Osteoblast (primary cell): ENCODE measurements at places on chromosomes 3 and 15.

GRCh38 chr3:142664819-142665218, 59.0 kb upstream of the TRPC1 start:
- DNase-seq: no peak

- no peak for DNase-seq
Measured at GRCh38 chr3:124322966-124323365, 331.0 kb upstream of the ROPN1 start.

DNA sequence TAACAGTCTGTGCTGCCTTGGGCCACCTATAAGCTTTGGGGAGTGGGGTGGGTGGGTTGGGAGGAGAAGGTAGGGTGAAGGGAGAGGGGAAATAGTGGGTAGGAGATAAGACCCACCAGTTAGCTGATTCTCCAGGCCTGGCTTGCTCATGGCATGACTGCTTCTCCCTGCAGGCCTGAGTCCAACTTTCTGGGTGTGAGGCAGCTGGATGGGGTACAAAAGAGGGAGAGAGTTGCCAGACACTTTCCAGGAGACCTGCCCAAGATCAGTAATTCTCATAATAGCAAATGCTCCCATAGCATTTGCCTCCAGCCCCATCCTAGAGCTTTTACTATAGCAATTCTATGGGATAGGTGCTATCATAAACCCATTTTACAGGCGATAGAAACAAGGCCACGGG, 7.7 kb downstream of the CGNL1 start:
- no peak for DNase-seq

DNA sequence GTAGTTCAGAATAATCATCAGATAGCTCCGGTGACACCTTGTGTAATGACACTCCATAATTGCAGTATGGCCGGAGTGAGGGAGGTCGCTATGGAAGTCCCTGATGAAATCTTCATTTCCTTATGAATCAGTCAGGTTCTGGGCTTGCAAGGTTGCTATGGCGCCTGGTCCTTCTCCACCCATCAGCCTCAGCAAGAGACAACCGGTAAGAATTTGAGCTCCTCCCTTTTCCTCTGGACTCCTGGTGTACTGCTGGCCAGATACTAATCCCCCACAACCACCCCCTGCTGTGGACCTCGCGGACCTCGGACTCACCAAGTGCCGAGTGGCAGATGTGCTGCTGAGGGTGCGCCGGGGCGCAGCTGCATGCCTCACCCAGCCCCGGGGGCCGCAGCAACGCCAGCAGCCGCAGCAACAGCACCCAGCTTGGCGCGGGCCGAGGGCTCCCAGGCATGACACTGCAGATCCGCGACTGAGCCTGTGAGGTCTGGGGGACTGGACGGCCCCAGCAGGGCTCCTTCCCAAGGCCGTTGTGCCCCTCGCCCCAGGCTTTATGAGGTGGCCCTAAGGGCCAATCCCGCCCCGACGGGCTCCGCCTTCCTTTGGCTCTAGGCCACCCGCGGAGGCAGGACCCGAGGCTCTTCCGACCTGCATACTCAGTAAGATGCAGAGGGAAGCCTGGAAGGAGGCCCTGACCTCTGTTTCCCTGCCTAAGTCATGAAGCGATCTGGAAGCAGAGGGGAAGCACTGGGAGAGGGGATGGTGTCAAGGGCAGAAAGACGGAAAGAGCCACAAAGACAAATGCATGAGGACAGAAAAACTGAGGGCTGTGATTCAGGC, at the start of gene TIMP4:
Gene TIMP4 (minus strand): TSS at position 526 of the 840 bp plus-strand sequence. CDS start 72 bp downstream, at position 454.
- DNase-seq: peak; percentile 87

- DNase-seq: no peak
Measured at GRCh38 chr3:64970634-64971033, 282.8 kb upstream of the ADAMTS9 start.

GRCh38 chr3:178787960-178788359, 251.7 kb downstream of the KCNMB2 start:
- DNase-seq: no peak

- DNase-seq: no peak
Measured at GRCh38 chr3:159819676-159820075, 169.0 kb upstream of the IL12A start.

DNA sequence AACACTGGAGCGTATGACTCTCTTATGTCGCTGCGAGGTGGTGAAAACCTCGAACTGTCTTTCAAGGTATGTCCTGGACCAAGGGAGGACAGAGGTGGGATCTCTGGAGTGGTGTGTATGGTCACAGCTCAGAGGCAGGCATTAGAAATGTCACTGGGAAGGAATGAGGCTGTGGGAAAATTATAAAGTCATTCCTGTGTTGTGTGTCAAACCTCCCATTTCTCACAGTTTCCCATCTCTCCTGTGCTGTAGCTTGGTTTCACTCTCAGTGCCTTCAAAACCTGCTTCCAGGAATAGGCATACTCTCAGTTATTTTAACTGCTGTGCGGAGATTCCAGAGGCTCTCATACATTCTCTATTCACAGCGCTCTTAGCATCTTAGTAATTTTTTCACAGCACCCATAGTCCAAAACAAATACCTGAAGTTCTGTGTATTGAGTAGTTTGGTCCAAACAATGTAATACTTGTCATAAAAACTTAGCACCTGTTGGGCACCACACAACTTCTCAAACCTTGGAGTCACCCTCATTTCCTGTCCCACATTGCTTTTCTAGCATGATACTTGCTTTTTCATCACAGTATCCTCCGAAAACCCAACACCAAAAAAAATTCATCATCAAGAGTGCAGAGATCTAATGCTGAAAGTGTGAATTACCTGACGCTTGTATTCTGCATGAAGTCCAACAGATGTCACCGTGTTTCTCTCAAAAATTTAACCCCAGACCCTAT, 36.9 kb downstream of the GALNT15 start:
- DNase-seq: peak; percentile 18

DNA sequence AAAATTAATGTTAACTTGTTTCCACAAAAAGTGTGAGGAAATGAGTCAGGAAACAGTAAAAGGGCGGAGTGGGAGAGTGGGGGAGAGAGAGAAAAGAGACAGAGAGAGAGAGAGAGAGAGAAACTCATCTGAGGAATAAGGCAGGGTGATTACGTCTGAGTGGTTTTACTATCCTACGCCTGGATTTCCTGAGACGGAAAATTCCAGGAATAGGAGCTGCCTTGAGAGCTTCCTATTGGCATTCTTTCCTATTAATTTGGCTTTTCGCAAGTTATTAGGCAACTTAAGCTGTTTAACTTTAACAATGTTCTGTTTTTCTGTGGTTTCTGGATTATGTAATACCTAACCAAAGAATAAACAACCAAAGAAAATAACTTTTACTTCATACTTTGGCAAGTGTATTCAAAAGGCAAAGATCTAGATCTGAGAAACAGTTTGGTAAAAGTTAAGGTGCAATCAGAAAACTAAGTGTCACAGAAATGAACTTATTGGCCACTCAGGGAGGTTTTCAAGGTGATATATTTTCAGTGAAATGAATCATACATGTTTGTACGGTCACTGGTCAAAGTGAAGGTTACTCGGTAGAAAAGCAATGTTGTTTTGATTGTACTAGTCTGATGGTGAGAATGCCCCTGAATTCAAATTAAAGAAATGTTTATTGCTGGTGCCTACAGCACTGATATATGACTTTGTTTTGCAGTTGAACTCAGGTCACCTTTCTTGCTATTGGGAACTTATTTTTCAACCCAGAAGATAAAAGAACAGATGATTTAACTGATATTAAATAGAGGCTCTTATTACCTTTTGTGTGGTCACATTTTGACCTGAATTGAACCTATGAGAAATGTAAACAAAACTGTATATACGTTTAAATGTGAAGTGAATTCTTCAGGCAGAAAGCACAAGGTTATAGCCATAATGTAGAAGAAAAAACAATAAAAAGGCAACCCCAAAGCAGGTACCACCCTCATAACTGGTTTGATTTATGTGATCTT, 39.9 kb upstream of the TNFSF10 start:
- peak; percentile 50 for DNase-seq

- no peak for DNase-seq
Measured at GRCh38 chr3:82078246-82078645, 316.8 kb upstream of the GBE1 start.

- DNase-seq: peak; percentile 95
Measured at GRCh38 chr3:184354121-184354728, 7.2 kb downstream of the CLCN2 start.

GRCh38 chr3:13747627-13748026, 132.2 kb downstream of the WNT7A start:
- DNase-seq: no peak

DNA sequence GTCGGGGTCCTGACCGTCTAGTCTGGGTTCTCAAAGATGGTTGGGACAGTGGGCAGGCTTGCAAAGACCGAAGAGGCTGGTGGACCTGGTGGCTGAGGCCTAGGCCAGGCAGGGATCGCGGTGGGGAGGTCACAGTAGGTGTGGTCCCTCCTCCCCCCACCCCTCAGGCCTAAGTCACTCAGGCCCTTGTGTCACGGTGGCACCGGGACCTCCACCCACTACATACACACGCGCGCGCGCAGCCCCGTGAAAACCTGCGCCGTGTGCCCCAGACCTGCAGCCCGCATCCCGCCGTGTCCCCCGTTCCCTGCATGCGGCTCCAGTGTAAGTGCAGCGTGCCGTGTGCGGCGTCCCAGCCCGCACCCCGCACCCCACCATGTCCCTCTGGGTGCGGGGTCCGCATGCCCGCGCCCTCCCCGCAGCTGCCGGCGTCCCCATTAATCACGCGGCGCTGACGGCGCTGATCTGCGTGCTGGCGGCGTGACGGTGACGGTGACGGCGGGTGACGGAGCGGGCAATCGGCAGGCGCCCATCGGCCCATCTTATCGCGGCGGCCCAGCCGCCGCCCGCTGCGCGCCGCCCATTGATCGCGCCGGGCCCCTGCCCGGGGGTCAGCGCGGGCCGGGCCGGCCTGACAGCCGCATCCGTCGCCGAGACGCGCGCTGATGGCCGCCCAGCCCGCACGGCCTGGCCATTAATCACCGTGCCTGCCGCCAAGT, 24.4 kb downstream of the SEC61A1 start:
- no peak for DNase-seq

GRCh38 chr15:59369597-59369996, 3.1 kb downstream of the MYO1E start:
- peak; percentile 56 for DNase-seq

- DNase-seq: no peak
Measured at GRCh38 chr15:101329867-101330380, 34.9 kb upstream of the SNRPA1 start.

DNA sequence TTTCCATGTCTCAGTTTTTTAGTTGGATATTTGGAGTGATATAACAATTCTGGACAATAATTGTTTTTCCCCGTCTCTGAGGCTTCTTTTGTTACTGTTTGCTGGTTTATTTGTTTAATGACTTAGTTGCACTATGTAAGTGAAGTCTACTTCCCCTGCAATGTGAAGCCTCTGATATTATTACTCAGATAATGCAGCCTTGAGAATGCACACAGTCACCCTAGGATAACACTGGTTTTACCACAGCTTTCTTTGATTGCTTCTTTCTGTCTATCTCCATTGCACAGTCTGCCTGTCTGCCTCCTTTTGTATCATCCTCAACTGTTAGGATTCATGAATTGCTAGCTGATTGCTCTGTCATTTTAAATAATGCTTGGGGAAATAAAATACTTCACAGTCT, 208.7 kb upstream of the ROBO1 start:
- DNase-seq: no peak

GRCh38 chr15:42159381-42160015, 3.1 kb upstream of the PLA2G4F start:
- no peak for DNase-seq

DNA sequence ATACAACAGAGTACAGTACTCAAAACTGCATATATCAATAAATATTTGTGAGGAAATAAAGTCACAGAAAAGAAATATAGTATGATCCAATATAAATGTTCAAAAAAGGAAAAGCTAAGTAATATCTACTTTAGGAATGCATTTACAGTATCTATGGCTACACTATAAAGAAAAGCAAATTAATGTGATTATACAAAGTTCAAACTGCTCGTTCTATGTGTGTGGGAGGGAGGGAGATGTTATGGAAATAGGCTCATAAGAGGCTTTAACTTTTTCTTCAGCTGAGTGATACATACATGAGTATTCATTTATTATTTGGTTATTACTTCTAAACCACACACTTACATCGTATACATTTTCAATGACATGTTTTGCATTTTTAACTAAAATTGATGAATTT, 377.7 kb upstream of the AGTR1 start:
- DNase-seq: no peak

DNA sequence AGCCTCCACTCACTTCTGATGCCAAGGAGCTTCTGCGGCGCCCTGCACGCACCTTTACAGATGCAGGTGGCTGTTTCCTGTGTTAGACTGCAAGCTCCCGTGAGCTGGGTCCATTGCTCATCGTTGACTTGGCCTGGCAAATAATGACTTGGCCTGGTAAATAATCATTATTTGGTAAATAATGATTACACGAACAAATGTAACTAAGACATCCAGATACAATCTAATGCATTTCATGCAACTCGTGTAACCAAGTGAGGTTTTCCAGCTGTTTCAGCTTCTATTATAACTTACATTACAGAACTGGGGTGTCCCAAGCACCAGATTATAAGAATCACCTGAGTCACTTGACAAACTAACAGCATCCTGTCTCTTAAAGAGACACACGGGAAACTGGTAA, 92.1 kb upstream of the BHLHE40 start:
- no peak for DNase-seq

- no peak for DNase-seq
Measured at GRCh38 chr15:98823616-98824015, 175.3 kb downstream of the IGF1R start.

- no peak for DNase-seq
Measured at GRCh38 chr3:39124876-39125840, 17.7 kb downstream of the TTC21A start.

GRCh38 chr3:50388720-50389413, 29.5 kb upstream of the TMEM115 start:
- no peak for DNase-seq

- DNase-seq: no peak
Measured at GRCh38 chr15:92668620-92669019, 13.0 kb upstream of the FAM174B start.

- DNase-seq: peak; percentile 55
Measured at GRCh38 chr3:114383875-114384557, 90.2 kb downstream of the TIGIT start.

DNA sequence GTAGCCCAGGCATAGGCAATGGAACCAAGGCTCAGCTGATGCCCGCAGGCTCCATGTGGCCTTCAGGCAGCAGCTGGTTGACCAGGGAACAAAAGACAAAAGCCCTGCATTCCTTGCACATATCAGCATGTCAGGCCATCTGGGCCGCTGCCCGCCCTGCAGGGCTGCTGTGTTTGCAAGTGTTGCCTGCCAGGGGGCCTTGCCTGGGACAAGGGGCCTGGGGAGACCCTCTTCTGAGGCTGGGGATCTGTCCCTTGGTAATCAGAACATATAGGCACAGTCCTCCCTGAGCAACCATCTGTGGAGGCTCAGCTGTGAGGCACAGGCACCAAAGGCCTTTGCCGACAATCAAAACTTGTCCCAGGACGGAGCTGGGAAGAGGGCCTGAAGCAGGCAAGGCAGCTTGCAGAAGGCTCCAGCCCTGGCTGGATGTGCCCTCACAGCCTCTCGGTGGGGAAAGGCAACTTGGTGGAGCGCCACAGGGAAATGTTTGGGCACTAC, 138.2 kb downstream of the TPRA1 start:
- no peak for DNase-seq

DNA sequence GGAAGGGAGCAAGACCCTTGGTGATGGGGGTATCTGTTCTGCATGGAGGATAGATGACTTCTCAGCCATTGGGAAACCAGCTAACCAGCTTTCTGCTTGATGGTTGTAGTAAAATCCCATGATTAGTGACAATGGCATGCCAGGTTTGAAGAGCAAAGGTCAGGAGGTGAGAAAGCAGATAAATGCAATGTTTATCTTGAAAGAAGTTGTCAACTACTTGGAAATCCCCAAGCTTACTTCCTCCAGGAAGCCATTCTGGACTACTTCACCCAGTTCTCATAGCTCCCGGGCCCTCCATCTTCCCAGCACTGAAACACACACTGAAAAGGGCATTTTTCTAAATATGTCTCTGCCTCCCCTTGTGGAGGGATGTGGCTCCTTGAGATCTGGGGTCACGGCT, 51.3 kb downstream of the SMAD3 start:
- no peak for DNase-seq
